HL-60 (cell line): ENCODE measurements at places on chromosomes 12 and 14.

- no peak for DNase-seq
Observed at GRCh38 chr14:96790186-96790585, 7.0 kb upstream of the VRK1 start.

DNA sequence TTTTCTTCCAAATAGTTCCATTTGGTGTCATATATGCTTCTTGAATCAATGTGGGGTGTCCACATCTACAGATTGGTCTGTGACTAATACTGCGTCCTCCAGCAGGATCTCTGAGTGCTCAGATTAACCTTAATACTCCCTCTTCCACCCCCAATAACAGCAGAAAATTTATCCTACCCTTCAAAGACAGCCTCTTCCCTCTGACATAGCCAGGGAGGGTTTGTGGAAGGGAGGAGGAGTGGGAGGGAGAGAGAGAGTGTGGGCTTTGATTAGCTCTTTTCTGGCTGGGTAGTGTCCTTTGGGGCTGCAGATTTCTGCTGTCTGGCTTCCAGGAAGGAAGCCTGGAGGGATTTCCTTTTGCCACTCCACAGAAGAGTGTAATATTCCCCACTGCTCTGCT is 220.7 kb downstream of the TTC6 start:
- DNase-seq: no peak

GRCh38 chr12:19239102-19239501 is 109.6 kb downstream of the PLEKHA5 start:
- no peak for DNase-seq

DNA sequence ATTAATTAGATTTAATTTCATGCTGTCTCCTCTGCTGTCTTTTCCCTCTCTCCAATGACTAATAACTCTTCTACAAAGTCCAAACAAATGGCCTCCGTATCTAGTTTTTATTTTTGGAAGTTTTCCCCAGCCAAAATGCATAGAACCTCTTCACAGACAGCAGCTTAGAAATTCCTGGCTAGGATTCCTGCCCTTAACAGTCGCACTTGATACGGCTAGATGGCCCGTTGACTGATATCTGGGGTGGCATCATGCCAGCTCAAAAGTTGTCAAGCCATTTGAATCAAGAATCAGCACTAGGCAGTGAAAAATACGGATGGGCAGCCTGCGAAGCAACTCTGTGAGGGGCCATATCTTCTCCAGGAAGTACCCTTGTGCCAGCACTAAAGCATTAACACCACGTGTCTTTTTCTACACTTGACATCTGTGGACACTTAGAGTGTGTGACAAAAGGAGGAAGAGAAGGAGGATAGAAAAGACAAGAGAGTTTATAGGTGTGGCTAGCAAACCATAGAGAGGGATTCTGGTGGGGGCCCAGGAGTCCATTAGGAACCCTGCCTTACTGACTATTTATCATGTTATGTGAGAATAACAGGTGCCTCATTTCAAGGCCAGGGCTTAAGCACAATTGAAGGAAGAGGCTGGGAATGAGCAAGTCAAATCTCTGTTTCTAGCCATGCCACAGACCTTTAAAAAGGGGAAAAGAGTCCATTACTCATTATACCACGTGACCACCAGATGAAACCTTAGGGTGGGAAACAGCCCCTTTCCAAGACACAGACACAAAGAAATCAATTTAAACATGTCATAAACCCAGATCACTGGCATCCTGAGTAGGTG is 39.2 kb upstream of the KRR1 start:
- no peak for DNase-seq

DNA sequence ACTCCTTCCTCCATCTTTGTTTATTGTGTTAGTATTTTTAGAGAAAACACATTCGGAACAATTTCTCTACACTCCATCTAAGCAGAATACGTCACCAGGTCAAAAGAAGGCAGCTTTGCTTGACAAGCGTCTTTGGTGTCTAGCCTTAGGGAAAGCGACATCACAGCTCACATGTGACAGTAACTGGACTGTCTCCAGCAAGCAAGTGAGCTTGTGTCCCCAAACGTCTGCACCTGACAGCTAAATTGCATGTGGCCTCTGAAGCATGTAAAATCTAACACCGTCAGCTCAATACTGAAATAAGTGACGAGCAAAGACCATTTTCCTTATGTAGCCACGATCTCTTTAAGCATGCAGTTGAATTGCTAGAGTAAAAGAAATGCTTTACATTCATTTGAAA is 509.8 kb downstream of the GLT1D1 start:
- DNase-seq: no peak

- DNase-seq: no peak
Observed at GRCh38 chr12:115012861-115013235, 328.9 kb upstream of the TBX3 start.
